ENCODE measurements at places on chromosomes 4 and X.

DNA sequence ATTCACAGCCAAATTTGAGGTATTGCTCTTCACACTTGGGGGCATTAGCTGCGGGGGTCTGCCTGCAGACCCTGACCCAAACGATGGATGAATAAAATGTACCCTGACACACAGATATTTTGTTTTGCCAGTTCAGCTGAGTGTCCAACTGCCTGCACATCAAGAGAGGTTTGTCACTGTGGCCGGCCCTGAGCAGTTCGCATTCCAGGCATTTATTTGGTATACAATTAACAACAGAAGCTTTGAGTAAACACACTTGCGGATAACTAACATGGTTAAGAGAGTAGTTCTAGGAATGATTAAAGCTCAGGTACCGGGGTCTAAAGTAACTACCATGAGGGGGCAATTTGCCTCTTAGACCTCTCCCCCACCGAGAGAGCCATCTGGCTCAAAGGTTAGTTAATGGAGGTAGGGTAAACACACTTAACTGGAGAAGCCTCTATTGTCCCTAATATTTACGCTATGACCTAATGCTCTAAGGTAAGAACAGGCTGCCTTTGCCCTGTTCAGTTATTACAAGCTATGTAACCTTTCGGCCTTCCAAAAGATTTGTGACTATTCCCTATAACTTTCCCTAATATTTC lies 162.0 kb downstream of the SNCA start:
- DNase-seq, result no peak

DNA sequence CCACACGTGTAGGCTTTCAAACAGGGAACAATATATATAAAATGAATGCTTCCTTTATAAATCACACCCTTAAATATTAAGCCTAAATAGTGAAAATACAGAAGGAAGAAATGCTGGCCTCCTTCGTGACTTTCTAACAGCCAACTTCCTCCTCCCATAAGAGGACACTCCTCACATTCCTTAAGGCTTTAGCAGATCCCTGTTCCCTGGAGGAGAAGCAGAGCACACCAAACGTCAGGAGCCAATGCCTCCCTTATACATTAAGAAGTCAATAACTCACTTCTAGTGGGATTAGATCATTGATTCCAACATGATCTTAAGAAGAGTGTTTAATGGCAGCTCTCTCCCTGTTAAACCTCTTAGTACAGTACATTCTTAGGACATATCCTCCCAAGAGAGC lies 108.4 kb upstream of the FAM241A start:
- DNase-seq, result no peak

DNA sequence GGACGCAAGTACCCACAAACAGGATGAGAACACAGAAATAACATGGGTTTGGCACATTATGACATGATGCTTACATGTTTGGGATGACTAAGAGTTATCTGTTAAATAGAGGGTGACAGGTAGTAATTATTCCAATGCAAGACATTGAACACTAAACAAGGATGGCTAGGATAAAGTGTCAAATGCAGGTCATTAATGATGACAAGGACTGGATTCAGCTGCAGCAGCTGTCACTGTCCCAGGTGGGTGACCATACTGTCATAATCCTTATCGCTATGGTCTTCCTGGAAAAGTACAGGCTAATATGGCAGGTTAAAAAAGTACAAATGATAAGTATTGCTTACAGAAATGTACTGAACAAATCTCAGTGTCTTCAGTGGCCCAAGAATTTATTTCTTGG lies 123.9 kb downstream of the ANTXR2 start:
- no peak for DNase-seq

DNA sequence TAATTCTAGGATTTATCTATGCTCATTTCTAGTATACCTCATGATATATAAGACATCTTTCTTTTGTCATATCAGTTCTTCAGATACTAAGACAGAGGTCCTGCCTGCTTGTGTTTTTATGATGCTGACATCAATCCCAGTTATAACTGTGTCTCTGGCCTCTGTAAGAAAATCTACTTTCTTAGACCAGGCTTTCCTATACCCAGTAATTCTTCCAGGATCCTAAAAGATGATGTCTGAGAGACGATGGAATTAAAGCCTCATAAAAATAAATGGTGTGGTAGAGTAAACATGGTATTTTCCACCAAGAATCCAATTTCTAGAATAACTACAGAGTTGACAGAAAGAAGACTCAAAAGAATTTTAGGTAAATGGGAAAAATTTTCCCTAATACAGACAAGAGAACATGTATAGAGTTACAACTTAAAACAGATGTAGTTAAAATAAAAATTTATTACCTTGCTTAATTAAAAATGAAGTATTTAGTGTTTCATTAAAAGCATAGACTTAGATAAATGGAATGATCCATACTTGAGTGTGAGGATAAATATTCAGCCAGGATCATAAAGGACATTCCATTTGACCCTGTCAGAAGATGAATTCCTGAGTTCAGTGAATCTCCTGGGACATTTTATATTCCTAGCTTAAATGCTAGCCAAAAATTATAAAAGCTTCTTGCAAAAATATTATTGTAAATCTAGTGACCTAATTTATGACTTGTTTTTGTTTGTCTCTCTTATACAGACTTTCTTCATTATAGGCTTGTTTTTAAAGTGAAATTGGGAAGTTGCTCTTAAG lies 137.4 kb downstream of the PDLIM5 start:
- no peak for DNase-seq

- no peak for DNase-seq
Measured at GRCh38 chrX:45007598-45007997, 134.6 kb downstream of the KDM6A start.

GRCh38 chr4:6448476-6449170 lies 23.8 kb downstream of the PPP2R2C start:
- no peak for DNase-seq

DNA sequence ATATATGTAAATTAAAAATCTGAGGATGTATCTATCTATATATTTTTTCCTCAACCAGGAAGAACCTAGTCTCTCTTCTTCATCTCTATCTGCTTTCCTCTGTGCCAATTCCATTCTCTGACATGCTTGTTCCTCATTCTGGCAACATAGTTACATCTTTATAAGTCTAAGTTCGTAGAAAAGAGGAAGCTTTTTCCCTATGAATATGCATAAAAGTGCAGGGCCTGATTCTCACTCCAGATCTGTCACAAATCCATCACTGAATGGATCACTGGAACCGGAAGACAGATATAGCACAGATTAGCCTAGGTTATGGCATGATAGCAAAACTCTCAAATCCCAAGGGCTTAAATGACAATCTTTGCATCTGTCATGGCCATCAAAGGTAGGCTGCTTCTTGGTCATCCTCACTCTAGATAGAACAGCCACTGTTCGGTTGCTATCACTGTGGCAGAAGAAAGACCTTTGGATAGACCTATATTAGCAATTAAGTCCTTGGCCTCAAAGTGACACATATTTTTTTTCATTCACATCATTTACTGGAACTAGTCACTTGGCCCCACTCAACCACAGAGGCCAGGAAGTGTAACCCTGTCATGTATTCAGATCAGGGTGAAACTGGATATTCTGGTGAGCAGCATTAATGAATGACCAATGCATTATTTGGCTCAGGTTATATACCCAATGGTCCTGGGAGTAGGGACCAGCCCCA lies 22.2 kb downstream of the DTHD1 start:
- DNase-seq, result no peak

DNA sequence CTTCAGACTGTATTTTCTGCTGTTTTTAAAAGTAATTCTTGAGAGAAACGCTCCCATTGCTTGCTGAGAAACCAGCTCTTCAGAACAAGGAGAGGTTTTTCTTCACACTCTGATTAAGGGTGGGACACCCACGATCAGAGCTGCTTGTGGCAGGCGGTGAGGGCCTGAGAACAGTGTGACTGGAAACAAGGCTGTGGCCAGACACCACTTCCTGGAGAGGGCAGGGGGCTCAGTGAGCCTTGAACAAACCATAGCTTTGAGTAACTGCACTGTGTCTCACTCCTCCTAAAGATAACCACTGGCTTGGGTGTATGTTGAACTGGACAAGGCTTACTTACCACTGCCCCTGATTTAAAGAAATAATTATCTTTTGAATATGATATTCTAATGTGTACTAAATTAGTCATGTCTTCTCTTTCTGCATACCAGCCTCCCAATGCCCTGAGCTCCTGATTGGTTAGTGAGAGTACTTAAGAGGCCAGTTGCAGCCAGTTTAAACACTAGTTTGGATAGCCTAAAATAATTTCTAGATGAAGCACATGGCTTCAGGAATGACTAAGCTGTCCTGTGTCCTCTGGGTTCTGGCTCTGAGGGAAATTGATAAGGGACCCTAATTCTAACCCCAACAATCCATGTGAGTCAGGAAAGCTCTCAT lies 3.7 kb upstream of the GPR82 start:
- DNase-seq, result no peak

DNA sequence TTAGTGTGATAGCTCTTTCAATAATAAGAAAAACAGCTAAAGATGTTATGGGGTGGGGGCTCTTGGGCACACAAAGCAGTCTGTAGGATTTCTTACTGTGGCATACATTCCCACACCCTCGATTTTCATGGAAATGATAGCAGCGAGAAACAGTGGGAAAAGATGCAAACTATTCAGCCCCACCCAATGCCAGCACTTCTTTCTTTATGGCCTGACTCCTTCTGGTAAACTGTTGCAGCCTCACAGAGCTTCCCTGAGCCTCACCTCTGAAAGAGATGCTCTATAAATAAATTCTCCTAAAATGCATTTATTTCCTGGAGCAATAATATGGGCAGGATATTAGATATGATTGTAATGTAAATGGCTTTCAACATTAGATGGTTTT lies 910 bp downstream of the ANK2 start:
- no peak for DNase-seq
